T follicular helper cell (primary cell): ENCODE measurements at places on chromosomes 12 and 14.
A peak's percentile ranks its signal among the peaks of the same experiment; 100 is the strongest.

GRCh38 chr14:70663707-70664179 is 22.0 kb downstream of the TTC9 start:
- DNase-seq, result no peak

DNA sequence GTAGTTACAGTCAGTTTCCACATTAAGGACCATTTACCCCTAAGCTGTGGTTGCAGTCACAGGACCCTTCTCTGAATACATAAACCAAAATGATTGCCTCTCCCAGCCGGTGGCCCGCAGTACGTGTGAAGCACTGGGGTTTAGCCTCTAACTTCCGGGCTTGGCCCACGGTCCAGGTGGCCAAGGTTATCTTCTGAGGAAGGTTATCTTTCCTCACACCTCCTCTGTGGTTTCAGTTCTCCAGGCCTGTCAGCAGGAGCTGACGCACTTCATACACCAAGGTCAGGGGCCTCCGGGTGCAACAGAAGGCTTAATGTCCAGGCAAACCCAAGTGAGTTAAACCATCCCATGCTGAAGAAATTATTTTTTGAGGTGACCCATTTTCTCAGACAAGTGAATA is 291.0 kb upstream of the FKBP4 start:
- DNase-seq, result no peak

GRCh38 chr12:103877288-103877687 is 36.3 kb upstream of the NT5DC3 start:
- no peak for DNase-seq

- DNase-seq, result no peak
These were observed 18.5 kb upstream of the TBPL2 start for GRCh38 chr14:55458800-55459515.

DNA sequence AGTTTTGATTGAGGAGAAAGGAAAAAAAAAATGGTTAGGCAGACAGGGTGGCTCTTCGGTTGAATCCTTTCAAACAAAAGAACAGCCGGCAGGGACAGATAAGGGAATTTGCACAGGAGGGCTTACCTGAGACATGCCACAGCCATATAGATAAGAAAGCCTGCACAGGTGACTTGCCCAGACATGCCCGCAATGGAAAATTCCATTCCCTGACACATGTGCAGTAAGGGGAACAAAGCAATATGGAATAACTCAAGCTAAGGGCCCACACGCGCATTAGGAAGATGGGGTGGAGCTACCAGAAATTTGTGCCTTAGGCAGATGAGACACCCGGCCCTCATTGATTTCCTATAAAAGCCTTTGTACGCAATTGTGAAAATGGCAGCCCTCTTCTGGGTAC is 86.7 kb downstream of the TMEM260 start:
- no peak for DNase-seq

DNA sequence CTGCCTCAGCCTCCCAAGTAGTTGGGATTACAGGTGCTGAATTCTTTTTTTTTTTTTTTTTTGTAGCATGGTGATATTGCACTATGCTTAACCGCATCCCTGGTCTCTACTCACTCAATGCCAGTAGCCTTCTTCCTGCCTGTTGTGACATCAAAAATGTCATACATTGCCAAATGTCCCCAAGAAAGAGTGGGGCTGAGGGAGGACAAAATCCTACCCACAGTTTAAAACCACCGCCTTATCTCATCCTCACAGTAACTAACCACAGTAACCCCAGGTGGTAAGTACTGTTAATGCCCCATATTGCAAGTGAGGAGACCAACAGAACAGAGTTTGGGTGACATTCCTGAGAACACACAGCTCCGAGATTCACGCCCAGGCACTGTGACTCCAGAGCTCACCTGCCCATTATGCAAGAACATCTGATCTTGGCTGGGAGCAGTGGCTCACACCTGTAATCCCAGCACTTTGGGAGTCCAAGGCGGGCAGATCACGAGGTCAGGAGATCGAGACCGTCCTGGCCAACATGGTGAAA is 19.6 kb downstream of the MORN3 start:
- DNase-seq, result no peak

DNA sequence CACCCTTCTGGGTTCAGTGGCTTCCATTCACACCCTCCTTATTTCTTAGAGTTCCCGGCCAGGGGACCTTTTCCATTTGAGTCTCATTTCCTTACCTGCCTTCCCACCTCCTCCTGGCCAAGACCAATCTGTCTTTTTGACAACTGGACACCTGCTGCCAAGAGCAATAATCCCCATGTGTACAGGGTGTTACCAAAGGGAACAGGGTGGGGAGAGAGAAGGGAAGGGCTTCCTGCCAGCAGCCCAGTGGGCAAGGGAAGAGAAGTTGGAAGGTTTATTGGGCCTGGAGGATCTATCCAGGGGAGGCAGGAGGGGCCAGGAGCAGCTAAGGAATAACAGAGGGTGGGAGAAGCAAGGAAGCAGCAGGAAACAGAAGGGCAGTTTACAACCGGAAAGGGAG is 346.2 kb downstream of the C12orf75 start:
- no peak for DNase-seq

DNA sequence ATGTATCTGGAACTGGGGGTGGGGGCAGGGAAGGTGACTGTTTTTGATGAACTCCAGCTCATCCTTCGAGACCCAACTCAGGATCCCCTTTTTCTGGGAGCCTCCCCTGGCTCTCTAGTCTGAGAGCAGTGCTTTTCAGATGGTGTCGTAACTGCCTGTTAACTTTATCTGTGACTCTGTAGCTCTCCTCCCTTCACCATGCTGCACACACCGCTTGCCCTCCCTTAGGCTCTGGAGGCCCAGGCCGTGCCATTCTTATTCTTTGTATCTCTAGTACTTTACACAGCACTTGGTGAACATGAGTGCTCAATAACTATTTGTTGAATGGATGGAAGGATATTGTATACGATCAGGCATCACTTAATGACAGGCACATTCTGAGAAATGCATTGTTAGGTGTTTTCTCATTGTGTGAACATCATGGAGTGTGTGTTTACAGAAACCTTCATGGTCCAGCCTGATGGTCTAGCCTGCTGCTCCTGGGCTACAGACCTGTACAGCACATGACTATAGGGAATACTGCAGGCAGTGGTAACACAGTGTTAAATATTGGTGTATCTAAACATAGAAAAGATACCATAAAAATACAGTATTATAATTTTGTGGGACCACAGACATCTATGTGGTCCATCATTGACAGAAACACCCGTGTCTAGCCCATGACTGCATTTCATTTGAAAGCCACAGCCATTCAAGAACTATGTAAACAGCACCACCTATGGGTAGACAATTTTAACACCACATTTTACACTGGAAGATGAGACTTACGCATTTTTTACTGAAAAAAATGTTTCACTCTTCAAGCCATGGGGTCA is 91.8 kb downstream of the EML1 start:
- DNase-seq, result no peak

- DNase-seq, result no peak
These were observed 4.9 kb upstream of the ESRRB start for GRCh38 chr14:76371066-76371465.

DNA sequence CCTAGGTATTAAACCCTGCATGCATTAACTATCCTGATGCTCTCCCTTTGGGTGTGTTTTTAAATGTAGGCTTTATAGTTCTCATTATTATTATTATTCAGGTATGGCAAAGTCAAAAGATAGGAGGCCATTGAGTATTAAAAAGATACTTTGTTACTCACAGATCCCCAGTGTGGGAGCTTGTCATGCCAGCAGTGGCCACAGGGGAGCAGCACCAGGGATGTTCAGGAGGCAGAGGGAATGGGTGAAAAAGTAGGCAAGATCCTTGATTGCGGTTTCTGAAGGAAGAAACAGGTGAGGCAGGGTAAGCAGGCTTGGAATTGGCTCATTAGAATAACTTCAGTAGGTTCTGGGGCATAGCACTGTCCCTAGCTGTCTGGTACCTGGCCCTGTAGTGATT is 382.2 kb downstream of the MED13L start:
- no peak for DNase-seq

GRCh38 chr12:59179231-59179630 is 258.9 kb upstream of the LRIG3 start:
- no peak for DNase-seq

DNA sequence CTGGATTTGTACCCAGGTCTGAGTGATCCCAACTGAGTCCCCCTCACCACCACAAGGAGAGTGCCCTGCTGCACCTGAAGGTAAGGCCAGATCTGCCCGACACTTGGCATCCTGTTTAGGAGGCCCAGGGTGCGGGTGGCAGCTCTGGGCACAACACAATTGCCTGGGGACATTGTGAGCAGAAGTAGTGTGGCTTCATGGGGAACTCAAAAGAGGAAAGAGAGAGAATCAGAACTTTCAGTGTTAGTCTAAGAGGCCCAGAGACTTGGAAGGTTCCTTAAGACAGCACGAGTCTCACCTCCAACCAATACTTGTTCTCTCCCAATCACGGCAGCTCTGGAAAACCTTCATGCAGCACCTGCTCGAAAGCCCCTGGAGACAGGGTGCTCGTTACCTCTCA is 6.6 kb upstream of the SLC8B1 start:
- no peak for DNase-seq

- DNase-seq, result no peak
These were observed 33.5 kb downstream of the ISCA2 start for GRCh38 chr14:74526854-74527585.

GRCh38 chr12:22215467-22216253 is 118.8 kb downstream of the ST8SIA1 start:
- DNase-seq, result no peak

GRCh38 chr12:16531621-16532020 is 74.3 kb downstream of the LMO3 start:
- no peak for DNase-seq

DNA sequence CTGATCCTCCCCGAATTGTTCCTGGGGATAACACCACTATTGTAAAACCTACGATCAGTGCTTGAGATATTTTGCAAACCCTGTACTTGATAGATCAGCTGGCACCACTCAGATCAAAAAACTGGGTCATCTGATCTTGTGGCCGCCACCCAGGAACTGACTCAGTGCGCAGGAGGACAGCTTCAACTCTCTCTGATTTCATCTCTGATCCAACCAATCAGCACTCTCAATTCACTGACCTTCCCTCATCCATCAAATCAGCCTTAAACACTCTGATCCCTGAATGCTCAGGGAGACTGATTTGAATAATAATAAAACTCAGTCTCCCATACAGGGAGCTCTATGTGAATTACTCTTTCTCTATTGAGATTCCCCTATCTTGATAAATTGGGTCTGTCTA is 4.2 kb upstream of the XPOT start:
- DNase-seq, result no peak

- peak; percentile 52 for DNase-seq
These were observed 3.6 kb downstream of the TNS2 start for GRCh38 chr12:53053218-53054111.

DNA sequence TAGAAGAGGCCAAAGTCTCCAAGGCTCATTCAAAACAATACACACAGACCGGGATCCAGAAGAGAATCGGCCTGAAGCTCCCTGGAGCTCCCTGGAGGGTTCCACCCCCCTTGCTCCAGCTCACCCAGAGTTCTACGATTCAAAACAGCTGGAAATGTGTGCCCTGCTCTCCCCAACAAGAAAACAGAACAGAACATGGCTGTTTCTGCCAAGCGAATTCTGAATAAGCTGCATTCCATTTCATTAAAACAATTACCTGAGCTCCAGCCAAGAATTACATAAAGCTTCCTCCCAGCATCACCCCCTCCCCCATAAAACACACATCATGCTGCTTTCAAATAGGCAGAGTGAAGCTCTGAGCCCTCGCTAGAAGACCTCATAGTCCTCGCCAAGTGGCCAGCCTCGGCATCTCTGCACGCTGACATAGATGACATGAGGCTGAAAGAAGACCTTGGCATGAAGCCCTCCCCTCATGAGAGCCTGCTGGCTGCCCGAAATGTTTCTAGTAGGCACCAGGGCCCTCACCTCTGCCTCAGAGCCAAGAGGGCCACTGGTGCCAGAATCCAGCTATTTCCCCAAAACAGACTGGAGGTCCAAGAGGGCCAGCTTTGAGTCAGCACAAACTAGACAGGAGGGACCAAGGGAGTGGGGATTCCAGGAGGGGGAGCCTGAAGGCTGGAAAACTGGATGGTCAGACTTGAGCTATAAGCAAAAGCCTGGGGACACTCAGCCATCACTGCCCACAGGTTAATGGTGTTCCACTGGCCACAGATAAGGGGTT is 8.3 kb downstream of the PXN start:
- no peak for DNase-seq

DNA sequence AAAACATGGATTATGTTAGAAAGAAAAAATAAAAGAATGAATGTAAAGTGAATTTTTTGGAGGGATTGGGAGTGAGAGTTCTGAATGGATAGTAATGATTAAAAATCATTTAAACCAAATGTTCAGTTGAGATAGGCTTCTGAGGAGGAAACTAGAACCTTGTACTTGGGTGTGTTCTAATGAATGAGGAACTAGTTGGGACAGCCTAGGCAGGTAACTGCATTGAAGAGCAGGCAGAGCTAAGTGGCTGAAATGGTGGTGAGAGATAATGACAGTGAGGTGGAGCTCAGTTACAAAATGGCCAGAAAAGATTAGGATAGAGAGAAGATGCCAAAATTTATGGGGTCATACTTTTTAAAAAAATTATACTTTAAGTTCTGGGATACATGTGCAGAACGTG is 132.9 kb downstream of the ATP23 start:
- DNase-seq, result no peak

DNA sequence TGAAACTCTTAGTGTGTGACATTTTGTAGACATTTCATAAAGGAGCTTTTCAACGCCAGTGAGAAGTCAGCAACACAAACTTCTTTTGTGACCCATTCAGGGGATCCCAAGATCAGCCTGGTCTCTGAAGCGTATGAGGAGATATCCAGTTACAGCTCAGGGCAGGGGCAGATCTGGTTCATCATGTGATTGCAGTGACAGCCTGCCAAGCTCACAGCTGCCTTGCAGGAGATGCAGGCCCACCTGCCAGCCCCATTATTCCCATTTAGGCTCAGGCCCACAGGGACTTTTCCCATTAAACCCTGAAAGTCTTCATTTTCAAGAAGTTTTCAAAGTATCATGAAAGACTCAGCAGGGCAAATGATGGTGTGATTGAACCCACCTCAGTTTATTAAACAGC is 38.3 kb downstream of the SRGAP1 start:
- DNase-seq, result no peak

DNA sequence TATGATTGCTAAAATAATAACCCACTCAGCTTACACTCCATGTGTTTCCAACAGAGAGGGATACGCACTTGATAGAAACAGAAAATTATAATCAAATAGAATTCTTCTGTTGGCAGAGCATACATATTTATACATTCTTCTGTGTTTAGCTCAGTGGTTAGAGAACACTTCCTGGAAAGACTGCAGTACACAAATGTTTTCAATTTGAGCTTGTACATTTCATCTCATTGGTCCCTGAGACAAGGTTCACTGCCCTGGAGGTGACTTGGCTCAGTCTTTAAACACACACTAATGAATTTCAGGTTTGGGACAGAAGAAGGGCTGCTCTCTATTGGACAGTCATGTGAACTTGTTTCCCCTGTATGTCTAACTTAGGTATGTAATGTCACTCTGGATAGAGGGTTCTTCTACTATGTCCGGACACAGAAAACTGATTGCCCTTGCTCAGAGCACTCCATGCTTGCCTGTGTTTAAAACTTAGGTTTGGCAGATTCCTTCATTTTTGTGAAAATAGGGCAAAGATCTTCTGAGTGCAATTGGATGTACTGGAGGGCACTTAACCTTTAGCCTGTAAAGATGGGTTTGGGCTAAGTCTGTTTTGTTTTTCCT is 22.9 kb downstream of the PROX2 start:
- no peak for DNase-seq

- DNase-seq, result no peak
These were observed 178.9 kb upstream of the DYRK2 start for GRCh38 chr12:67469666-67470065.
